ENCODE measurements at places on chromosomes 11 and 22.

- DNase-seq: no peak
Measured at GRCh38 chr11:94794287-94795168, 26.4 kb downstream of the AMOTL1 start.

DNA sequence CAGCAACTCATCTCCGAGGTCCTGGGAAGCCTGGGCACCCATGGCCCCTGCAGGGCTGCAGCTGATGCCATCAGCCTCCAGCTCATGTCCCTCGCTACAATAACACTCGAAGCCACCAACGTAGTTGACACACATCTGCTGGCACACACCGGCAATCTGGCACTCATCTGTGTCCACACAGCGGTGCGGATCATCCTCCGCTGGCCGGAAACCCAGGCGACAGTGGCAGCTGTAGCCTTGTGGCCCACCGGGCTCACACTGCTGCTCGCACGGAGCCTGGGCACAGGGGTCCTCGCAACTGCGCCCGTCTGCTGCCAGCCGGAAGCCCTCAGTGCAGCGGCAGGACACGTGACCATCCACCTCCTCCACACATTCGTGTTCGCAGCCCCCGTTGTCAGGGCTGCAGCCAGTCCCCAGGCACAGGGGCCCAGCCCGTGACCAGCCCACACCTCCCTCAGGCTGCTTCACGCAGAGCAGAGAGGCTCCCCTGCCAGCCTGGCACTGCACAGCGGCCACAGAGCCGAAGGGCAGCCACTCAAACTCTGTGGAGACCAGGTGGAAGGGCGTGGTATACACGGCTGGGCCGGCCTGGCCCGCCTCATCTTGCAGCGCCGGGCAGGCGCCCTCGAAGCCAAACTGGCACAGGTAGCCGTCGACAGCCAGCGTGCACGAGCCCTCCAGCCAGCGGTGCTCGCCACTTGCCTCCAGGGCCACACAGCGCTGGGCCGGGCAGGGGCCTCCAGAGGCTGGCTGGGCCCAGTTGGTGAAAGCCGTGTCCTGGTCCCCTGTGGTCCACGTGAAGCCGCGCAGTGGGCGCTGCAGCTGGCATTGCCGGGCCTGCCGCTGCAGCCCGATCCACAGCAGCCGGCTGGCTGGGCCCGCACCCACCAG lies 678 bp downstream of the CD248 start:
- no peak for DNase-seq

- no peak for DNase-seq
Measured at GRCh38 chr11:18254781-18255361, 6.4 kb upstream of the SAA2 start.

DNA sequence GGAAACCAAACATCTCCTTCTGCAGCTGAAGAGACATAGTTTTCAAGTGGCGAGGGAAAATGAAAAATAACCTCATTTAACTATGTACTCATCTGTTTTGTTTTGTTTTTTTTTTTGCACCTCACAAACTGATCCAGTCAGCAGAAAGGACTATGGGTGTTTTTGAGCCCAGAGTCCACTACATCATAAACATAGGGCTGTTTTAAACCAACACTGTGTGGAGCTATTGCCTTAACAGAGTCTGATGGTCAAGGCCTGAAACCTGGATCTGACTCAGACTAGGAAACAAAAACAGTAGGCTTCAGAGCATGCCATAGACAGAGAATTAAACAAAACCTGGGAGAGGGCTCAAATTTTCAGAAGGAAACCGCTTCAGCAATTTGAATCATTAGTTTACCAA lies 99.3 kb upstream of the FSHB start:
- no peak for DNase-seq

DNA sequence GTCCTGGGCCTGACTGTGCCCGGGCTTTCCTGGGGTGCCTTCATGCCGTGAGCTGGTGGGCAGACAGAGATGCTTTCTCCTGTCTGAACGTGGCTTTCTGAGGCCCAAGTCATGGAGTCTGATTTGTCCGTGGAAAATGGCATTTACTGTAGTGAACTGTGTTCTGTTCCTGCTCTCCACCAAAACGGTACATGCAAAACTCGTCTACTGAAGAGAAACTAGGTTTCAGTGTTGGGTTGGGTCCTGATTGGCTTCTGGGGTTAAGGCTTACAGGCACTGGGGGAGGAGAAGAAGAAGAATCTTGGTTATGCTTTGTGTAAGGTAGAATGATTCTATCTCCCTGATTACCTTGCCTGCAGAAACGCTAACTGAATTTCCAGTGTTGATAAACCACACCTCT lies 541.7 kb downstream of the NTM start:
- DNase-seq: no peak

DNA sequence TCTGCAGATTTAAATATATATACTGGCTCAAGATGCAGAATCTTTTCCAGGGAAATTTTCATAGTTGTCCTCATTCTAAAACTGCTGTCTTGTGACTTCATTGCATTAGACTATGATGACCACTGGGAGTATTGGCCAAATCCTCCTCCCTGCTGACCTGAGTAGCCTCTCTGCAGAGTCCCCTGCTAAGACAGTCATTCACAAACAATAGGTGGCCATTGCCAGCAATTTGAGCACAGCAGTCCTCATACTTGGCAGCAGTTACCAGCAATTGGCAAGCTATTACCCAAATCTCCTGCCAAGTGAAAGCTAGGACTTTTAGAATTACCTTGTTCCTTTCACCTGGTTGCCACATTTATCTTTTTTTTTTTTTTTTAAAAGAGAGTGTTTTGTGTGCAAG lies 325.8 kb downstream of the FAT3 start:
- no peak for DNase-seq

- DNase-seq: no peak
Measured at GRCh38 chr11:66530927-66531709, 14.7 kb downstream of the ZDHHC24 start.

GRCh38 chr22:25137577-25138525 lies 61.8 kb upstream of the CRYBB3 start:
- DNase-seq: no peak

DNA sequence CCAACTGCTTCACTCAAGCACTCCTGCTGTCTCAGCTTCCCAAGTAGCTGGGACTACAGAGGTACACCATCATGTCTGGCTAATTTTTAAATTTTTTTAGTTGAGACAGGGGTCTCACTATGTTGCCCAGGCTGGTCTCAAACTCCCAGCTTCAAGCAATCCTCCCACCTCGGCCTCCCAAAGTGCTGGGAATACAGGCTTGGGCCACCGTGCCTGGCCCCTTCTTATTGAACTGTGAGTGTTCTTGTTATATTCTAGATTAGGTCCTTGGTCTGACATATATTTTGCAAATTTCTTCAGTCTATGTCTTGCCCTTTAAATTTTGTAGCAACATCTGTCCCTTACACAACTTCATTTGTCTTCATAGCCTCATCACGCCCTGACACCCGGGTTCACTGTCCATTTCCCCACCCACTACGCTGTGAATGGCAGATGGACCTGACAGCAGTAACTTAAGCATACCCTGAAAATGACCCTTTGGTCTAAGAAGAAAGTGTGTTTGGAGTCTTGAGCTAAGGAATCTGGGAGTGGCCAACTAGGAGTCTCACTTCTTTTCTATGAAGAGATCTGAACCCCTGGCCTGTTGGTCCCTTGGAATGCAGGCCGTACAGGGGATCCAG lies 4.2 kb upstream of the FAM118A start:
- no peak for DNase-seq

- DNase-seq: no peak
Measured at GRCh38 chr22:47395481-47395880, 633.0 kb downstream of the TBC1D22A start.

- DNase-seq: no peak
Measured at GRCh38 chr11:73325036-73325981, 17.2 kb downstream of the ARHGEF17 start.

GRCh38 chr11:44575288-44575672 lies 9.8 kb downstream of the CD82 start:
- no peak for DNase-seq

- DNase-seq: no peak
Measured at GRCh38 chr11:56151376-56151775, 8.7 kb downstream of the OR8K5 start.

DNA sequence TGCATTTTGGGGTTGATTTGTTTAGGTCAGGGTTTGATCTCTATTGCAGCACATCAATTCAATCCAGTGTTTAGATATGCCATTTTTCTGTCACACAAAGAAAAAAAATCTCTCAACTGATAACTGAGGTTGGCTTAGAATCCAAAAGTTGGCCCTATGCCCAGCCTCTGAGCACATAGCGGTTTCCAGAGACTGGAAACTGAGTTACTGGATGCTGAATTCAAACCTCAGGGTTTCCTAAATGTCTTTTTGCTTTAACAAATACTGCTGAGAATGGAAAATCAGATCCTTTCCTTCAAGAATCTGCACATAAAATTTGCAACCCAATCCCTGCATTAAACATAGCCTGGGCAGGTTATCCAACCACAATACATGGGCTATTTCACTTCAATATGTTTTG lies 4.0 kb downstream of the P4HA3 start:
- DNase-seq: no peak

DNA sequence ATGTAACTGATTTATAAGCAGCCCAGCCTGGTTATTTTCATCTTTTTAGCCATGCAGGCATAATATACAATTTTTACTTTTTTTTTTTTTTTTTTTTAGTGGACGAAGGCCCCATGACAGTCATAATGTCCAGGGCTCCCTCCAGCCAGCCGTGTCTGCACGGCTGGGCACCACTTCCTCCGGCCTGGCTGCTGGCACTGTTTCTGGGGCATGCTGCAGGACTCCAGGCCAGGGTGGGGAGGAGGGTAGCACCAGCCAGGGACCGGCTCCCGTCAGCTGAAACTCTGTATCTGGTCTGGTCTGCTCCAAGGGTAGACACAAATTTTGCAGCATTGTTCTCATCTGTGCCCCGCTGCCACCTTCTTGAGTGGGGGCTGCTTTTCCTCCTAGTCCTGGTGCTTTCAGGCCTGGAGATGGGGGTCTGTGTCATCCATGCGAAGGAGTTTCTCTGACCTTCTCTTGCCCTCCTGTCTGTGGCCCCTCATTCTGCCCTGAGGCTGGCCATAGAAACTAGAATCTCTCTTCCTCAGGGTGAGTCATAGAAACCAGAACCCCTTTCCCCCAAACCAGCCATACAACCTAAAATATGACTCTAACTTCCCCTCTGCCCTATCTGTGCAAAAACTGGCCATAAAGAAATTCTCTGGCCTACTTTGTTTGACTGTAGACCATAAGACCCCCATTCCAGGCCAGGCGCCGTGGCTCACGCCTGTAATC lies 9.2 kb upstream of the RRP7A start:
- DNase-seq: no peak

GRCh38 chr11:416051-416756 lies 1.4 kb upstream of the SIGIRR start:
- no peak for DNase-seq

- DNase-seq: no peak
Measured at GRCh38 chr11:84788220-84788619, 838.9 kb downstream of the DLG2 start.

DNA sequence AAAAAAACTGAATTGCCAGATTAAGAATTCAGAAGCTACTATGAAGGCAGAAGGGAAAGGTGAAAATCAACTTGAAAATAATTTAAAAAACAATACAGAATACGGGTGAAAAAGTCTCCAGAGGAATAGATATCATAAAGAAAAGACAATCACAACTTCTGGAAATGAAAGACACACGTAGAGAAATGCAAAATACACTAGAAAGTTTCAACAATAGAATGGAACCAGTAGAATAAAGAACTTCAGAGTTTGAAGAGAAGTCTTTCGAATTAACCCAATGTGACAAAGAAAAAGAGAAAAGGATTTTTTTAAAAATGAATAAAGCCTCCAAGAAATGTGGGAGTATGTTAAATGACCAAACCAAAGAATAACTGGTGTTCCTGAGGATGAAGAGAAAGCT lies 263.8 kb upstream of the FAT3 start:
- DNase-seq: no peak

DNA sequence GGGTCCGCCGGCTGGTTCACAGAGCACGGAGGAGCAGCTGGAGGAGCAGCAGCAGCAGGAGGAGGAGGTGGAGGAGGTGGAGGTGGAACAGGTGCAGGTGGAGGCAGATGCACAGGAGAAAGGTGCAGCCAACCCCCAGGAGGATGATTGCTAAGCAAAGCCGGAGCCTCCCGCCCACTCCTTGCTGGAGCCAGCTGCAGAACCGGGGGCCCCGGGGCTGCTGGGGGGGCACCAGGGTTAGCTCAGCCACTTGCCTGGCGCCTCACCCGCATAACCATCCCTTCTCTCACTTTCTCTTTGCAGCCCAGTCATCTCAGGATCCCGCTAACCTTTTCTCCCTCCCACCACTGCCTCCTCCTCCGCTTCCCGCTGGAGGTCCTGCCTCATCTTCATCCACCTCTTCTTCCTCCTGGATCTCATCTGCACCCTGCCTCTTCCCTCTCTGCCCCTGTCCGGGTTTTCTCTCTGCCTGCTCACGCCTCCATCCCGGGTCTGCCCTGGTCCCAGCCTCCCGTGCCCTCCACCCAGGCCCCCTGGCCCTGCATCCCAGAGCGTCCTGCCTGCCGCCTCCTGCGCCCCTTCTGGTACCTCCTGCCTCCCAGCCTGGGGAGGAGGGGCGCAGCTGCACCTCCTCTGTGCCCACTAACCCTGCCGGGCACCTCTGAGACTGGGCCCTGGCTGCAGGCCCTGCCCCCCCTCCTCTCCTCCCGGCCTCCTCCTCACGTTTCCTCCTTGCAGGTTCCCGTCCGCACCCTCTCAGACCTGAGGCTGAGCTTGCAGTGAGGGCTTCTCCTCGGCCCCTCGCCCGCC lies 9.5 kb downstream of the KCTD17 start:
- no peak for DNase-seq

DNA sequence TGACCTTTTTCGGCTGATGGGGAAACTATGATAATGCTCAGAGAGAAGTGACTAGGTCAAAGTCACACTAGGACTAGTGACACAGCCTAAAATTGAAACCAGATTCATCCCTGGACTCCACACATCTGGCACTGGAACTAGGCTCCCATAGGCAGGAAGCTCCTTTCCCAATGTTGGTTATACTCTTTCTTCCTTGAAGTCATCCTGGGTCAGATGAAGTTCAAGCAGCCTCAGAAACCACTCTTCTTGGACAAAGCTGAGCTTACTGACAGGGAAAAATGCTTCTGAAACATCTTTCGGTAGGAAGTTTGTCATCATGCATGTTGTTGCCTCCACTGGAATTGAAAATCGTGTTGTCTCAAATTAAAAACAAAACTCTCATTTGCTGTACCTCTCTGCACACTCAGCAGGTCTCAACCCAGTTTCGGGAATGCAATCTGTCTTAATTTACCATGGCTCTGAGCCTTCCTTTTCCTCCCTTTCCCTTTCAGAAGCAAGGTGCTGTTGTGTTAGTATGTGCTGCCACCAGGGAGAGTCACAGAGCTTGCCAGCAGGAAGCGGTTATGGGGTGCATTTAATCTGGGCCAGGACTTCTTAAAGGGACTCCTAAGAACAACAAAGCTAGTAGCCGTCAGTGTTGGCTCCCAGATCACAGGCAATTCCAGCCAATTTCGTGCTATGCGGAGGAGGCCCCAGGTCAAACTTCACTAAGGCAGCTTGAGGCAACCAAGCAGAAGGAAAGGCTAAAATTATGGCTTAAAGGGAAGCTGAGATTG lies 384.8 kb downstream of the TENM4 start:
- DNase-seq: no peak
